Progenitor cell of endocrine pancreas (in vitro differentiated cells): ENCODE measurements at places on chromosomes 13 and 19. TPM values are rescaled to one million over a fixed set of nuclear protein-coding genes. Genes with fewer than 3 reads are reported as not detected.

Gene PRTN3
- total RNA-seq: not detected in 2 replicates

DNA sequence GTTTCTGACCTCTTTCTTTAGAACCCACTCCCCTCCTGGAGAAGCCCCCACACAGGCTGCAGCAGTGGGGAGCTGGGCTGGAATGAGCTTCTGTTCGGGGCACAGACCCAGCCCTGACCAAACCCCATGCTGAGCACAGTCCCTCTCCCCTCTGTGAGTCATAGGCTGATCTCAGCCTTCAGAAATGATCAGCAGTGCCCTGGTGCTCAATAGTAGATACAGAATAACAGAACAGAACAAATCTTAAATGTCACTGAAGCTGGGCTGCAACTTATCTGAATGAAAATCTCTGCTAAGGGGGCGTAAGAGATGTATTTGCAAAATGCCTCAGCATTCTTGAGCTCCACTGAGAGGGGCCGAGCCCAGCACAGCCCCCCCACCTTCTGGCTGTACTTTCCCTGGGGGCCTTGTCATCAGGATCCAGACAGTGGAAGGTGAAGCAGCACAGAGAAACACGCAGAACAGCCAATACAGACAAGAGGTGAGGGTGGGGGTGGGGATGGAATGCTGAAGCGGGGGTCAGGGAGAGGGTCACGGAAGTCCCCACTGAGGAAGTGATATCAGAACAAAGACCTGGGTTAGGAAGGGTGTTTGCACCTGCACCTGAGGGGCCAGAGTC lies 9.9 kb downstream of the ZNF665 start:
- no peak for DNase-seq

Gene CYP4F12
- not detected in 2 replicates for total RNA-seq

DNA sequence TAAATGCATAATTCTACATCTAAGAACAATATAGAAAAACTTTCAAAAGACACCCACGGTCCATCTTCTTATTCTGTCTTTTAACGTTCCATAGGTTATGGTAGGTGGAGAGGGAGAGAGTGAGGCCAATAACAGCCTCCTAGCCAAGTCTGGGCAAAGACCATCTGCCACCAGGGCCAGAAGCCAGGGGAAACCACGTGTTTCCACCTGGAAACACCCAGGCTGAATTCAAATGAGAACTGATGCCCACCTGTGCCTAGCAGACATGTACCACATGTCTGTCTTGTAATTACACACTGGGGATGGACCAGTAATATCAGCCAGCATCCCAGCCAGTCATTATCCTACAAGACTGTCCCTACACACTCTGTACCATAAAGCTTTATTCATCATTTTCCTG lies 1573.1 kb downstream of the EFNB2 start:
- no peak for DNase-seq

DNA sequence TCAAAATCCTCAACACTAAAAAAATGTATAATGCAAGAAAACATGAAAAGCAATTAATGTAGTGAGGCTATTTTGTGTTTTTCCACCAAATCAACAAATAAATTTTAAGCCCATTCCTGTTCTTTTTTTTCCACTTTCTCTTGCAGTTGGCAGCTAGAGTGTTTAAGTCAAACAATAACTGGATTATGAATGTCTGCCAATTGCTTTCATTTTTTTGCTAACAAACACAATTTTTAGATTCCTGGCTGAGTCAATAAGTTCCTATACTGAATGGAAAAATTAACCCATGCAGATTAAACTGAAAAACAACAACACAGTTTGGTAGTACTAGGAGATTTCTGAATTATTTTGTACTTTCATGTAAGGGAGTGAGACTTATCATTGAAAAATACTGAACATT lies 232.4 kb downstream of the SLITRK5 start:
- no peak for DNase-seq

- no peak for DNase-seq
These were observed 44.7 kb upstream of the USP29 start for GRCh38 chr19:57075125-57075524.

DNA sequence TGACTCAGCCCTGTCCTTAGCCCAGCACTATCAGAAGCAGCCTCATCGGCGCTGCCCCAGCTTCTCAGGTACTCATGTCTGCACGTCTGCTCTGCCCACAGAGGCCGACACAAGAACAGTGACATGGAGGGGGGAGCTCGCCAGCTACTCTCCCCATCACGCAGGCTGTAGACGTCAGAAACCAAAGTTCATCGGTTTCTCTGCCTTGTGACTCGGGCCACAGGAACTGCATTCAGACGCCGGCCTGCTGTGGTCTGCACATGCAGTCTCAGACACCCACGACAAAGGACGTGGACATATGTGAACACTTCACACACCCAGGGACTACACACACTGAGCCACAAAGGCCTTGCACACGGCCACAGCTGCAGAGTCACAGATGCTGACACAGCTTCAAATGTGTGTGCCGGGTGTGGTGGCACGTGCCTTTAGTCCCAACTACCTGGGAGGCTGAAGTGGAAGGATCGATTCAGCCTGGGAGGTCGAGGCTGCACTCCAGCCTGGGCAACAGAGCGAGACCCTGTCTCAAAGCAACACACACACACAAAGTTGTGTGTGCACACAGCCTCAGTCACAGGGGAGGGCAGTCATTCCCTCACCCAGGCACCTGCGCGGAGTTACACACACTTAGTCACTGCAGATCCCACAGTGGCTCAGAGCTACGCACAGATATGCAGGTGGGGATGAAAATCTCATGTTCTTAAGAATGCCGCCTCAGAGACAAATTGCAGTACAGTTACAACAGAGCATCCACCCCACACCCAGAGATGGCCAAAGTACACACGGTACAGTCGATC lies 4.9 kb upstream of the ZFP36 start:
- no peak for DNase-seq

Gene HMG20B
- 72.8 and 79.7 TPM in 2 replicates for total RNA-seq
